Brain (organoid and tissue), 16 donors: ENCODE measurements at places on chromosomes 1 and 21.

- no peak for DNase-seq
These were observed 175.9 kb downstream of the LHX8 start for GRCh38 chr1:75310067-75310466.

DNA sequence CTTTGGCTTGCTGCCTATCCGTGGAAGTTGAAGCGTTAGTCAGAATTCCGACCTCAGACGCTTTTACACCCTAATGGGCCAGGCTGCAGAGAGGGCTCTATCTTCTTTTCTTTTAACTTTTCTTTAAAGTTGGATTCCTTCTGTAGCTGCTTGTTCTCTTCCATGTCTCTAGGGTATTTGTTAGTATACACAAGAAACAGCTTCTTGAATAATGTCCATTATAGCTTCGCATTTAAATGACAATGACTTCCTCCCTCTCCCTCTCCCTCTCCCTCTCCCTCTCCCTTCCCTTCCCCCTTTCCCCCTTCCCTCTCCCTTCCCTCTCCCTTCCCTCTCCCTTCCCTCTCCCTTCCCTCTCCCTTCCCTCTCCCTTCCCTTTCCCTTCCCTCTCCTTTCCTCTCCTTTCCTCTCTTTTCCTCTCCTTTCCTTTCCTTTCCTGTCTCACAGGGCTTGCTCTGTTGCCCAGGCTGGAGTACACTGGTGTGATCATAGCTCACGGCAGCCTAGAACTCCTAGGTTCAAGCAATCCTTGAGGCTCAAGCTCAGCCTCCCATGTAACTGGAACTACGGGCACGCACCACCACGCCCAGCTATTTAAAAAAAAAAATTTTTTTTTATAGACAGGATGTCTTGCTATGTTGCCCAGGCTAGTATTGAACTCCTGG, 33.0 kb downstream of the RIPPLY3 start:
- DNase-seq, result no peak

- DNase-seq, result no peak
These were observed 11.7 kb upstream of the PLEKHO1 start for GRCh38 chr1:150138044-150138443.

DNA sequence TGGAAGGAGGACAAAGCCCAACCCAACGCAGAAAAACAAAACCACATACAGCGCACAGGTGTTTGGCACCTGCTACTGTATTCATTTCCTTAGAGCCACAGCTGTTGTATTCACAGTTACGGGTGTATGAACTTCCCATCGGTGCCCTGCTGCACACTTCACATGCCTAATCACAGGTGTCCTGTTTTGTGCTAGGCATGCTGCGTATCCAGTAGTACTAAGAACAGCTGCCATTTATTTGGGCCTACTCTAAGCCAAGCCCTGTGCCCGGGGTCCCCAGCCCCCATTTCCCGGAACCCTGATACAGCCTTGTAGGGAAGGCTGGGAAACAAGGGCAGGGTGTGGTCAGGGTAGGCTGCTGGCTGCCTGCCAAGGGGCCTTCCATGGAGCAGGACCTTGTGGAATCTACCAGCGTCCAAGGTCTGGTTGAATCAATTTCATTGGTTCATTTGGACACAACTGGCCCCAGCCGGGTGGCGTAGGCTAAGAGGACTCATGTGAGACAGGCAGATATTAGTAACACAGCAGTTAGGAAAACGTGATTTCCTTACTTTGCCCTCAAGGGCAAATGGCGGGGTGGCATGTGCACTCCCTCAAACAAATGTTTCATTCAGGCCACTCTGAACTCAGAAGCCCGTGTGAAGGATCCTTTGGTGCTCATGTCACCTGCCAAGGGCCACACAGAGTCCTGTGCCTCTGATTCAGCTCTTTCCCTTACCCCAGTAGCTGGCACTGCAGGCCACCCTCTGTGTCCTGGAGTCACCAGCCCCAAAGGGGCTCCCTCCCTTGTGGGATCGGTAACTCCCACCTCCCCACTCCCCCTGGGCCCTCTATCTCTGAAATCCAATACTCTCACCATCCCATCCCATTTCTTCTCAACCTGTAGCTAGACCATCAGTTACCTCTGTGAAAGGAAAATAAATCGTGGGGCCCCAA, 986 bp upstream of the RNF186 start:
- no peak for DNase-seq

DNA sequence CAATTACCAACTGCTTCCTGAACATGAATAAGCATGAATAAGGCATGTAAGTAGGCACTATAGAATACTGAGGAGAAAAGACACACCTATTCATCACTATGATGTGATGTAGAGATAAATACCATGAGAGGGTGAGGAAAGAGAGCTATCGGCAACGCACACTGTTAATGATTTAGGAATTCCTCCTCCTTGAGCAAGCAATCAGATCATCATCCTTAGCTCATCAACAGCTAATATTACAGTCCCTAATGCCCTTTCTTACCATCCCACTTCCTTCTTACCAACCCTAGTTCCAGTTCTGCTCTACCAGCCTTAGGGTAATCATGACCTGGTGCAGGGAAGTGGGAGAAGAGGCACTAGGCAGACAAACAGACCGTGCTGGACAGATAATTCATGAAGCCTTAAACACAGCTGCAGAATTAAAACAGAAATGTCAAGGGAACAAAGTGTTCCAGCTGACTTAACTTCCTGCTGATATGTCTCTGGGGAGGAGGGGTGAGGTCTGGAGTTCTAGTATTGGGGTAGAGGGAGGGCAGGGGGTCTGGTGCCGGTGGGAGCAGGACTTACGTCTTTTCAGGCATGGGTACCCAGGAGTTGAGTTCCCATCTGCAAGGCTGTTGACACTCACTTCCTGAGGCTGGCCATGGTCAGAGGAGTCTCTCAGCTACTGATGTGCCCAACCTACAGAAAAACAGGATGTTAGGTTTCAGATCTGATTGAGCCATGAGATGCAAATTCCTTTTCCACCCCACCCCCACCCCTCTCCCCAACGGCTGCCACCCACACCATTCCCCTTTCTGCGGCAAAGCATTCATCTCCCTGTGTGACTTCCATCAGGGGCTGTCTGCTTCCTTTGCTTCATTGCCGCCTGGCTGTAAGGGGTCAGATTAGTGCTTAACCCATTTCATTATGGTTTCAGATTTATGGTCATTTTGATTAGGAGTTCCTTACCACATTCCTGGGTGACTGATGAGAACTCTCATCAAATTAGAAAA, 12.6 kb upstream of the RCSD1 start:
- DNase-seq, result no peak

DNA sequence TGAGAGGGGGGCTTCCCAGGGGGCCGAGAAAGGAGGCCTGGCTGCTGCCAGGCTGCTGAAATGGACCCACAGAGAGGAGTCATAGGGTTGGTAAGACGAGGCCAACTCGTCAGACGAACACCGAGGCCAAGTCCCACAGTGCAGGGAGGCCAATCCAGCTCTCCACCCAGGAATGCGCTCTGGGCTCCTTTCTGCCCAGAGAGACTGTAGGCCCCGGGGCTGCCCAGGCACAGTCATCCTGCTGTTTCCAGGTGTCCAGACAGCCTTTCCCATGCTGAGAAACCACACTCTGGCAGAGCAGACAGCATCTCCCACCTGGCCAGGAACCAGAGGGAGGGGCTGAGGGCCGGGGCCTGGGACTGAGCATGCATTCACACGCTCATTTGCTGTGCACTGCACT, 26.7 kb upstream of the RSPO1 start:
- no peak for DNase-seq

GRCh38 chr1:10866321-10867093, 70.1 kb upstream of the CASZ1 start:
- peak; percentile 52 for DNase-seq

- DNase-seq, result no peak
These were observed 21.9 kb upstream of the ARF1 start for GRCh38 chr1:228060458-228061190.

GRCh38 chr1:1020000-1020404, at the start of gene AGRN:
Gene AGRN, plus strand, starts transcription at chr1:1020120. Its CDS starts 53 bp downstream, at chr1:1020173.
- DNase-seq, result no peak

GRCh38 chr1:12046749-12047119, 16.4 kb upstream of the TNFRSF8 start:
- DNase-seq, result no peak

- peak; percentile 12 for DNase-seq
These were observed 44.7 kb upstream of the DISC1 start for GRCh38 chr1:231581859-231582258.

- DNase-seq, result no peak
These were observed 27.0 kb upstream of the NPL start for GRCh38 chr1:182762536-182762935.

DNA sequence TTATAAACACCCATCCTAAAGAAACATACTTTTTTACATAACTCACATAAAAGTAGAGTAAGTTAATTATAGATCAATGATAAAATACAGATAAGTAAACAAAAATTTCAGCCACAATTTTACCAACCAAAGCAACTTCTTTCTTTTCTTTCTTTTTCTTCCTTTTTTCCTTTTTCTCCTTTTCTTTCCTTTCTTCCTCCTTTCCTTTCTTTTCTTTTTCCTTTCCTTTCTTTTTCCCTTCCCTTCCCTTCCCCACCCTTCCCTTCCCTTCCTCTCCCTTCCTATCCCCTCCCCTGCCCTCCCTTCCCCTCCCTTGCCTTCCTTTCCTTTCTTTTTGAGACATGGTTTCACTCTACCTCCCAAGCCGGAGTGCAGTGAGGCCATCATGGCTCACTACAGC, 56.5 kb upstream of the C1orf53 start:
- no peak for DNase-seq

DNA sequence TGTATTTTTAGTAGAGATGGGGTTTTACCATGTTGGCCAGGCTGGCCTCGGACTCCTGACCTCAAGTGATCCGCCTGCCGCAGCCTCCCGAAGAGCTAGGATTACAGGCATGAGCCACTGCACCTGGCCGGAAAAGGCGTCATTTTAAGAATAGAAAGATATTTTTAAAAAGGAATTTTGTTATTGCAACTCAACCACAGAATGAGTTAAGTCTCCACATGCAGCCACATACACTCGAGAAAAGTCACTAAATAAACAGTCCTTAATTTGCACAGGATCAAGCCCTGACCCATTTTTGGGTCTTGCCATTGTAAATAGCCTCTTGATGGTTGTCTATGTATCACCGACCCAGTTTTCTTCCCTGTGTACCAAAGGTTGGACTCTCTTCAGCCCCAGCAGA, 85.5 kb downstream of the FBXO2 start:
- no peak for DNase-seq

DNA sequence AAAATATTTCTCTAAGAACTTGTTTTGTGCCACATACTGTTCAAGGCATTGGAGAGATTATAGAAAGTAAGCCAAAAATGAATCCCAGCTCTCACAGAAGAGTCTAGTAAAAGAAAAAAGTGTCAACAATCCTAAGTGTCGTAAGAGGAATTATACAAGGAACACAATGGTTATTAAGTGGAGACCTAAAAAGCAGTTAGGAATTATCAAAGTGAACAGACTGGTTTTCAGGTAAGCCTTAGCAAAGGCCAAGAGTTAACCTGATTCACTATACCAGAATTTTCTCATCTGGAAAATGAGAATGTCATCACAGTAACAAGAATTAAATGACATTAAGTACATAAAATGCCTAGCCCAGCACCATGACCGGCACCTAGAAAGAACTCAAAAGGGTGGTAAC, 15.6 kb downstream of the SERBP1 start:
- no peak for DNase-seq

DNA sequence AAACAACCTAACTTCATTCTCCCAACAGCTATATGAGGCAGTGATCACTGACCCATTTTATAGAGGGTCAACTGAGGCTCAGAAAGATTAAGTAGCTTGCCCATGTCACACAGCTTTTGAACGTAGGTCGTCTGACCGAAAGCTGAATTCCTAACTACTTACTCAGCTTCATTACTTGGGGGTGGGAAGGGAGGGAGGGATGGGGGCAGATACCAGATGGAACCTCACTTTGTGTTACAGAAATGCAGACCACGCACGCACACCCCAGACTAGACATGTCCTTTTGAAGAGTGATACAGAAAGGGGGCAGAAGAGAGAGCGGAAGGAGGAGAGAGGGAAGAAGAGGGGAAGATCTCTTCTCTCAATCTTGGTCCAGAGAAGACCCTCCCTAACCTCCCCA, 2.3 kb downstream of the ADGRB2 start:
- no peak for DNase-seq
